SIG-M5 (cell line): ENCODE measurements at places on chromosomes 5 and 9.

DNA sequence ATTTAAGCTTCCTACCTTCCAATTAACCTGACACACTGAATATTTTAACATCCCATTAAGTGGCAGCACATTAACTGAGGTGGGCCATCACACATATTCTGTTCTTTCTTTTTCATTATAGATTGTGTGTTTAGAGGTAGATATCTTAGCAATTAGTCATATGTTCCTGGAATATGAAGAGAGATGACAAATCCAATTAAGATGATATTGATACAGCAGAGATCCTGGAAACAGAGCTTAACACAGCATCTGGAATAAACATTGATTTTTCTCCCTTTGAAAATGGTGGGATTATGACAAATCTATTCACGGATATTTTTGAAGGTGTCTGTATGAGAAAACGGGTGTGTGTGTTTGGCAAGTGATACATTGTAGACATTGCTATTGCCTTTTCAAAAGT lies 448.0 kb downstream of the CDH10 start:
- DNase-seq: no peak

DNA sequence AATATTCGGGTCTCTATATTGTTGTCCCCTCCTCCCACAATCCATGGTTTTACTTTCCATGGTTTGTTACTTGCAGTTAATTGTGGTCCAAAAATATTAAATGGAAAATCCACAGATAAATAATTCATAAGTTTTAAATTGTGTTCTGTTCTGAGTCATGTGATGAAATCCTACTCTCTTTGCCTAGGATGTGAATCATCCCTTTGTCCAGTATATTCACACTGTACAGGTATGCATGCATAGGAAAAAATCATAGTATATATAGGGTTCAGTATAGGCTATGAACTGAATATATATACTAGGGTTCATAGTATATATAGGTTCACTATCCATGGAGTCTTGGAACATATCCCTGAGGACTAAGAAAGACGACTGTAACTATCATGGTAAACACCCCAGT lies 19.6 kb downstream of the INSYN2B start:
- DNase-seq: no peak

DNA sequence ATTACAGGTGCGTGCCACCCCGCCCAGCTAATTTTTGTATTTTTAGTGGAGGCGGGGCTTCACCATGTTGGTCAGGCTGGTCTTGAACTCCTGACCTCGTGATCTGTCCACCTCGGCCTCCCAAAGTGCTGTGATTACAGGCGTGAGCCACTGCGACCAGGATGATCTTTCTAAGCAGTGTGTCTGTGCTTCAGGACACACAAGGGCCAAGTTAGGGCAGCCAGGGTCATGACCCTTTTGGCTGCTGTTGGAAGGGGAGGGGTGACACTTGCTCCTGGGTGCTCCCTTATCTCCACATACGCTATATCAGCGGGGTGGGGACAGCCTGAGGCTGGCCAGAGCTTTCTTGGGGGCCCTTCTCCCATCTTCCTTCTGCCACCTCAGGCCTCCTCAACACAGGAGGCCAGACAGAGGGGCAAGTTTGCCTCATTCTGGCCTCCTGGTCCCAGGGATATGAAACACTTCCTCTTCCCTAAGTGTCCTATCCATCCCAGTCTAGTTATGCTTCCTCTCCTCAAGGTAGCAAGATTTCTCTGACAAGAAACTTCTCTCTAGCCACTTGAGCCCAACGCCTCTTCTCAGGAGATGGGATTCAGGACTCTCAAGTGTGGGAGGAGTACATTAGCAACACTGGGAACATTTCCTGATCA lies 1.9 kb upstream of the ZNF79 start:
- DNase-seq: no peak

- DNase-seq: no peak
Observed at GRCh38 chr5:15575666-15576065, 75.7 kb downstream of the FBXL7 start.

GRCh38 chr9:126463426-126463825 lies 136.8 kb downstream of the MVB12B start:
- DNase-seq: no peak

GRCh38 chr5:103111468-103111867 lies 8.5 kb downstream of the GIN1 start:
- peak; percentile 26 for DNase-seq

DNA sequence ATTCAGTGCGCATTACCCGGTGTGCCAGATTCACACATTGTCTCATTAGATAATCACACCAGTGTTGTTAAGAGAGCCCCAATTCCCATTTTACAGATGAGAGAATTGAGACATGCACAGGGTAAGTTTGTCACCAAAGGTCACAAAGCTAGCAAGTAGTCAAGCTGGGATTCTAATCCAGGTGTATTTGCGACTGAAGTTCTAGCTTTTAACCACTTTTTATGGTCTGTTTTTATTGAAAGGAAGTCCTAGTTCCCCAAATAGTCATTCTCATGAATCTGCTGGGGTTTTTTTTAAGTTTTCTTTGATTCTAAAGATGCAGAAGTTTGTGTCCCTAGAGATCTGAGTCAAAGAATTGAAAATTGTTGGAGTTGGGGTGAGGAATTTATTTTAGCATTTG lies 136.5 kb downstream of the DPYSL3 start:
- no peak for DNase-seq

- no peak for DNase-seq
Observed at GRCh38 chr9:82080265-82080664, 91.7 kb downstream of the SPATA31D1 start.

- DNase-seq: no peak
Observed at GRCh38 chr5:10335711-10336470, 17.6 kb upstream of the MARCHF6 start.
